ENCODE measurements at places on chromosomes 7 and 10.

DNA sequence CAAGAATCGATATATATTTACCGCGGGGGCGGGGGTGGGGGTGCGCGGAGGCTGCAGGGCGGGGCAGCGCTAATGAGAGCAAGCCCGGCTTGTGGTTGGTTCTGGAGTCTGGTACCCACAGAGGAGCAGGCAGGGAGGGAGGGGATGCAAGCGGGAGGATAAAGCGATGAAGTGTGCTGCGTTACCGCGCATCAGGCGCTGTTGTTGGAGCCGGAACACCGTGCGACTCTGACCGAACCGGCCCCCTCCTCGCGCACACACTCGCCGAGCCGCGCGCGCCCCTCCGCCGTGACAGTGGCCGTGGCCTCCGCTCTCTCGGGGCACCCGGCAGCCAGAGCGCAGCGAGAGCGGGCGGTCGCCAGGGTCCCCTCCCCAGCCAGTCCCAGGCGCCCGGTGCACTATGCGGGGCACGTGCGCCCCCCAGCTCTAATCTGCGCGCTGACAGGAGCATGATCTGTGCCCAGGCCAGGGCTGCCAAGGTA lies at the start of gene HECW1:
TSS of gene HECW1 (plus strand) at position 189 of the 482 bp plus-strand sequence. CDS start 131,259 bp downstream, outside the sequence.
- DNase-seq: no peak

GRCh38 chr10:96287392-96288105 lies 16.2 kb upstream of the BLNK start:
- DNase-seq: no peak

DNA sequence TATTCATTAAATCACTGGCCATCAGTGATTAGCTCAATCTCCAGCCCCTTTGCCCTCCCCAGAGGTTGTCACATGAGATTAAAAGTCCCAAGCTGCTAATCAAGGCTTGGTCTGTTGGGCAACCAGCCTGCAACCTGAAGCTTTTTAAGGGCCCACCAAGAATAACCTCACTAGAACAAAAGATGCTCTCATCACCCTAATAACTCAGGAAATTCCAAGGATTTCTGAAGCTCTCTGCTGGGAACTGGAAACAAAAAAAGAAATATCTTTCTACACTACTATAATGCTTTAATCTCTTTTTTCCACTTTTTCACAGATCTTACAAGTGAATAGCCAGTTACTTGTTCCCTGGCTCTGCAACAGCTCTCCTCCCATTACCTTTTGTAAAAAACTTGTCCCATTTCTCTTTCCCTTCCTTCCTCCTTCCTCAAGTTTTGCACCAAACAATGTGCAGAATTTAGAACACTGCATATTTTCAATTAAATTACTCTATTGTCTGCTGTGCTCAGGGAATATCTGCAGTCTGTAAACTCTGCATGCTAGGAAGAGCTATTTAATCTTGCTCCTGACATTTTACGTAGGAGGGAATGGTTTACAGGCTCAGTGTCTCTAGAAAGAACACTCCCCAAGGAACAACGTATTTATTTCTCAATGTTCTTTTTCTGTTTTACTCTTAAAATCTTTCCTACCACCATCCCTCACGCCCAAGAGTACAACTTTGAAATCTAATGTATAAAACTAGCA lies 169.1 kb downstream of the IMMP2L start:
- no peak for DNase-seq

GRCh38 chr10:9301554-9301953 lies 1247.1 kb downstream of the GATA3 start:
- DNase-seq: no peak

DNA sequence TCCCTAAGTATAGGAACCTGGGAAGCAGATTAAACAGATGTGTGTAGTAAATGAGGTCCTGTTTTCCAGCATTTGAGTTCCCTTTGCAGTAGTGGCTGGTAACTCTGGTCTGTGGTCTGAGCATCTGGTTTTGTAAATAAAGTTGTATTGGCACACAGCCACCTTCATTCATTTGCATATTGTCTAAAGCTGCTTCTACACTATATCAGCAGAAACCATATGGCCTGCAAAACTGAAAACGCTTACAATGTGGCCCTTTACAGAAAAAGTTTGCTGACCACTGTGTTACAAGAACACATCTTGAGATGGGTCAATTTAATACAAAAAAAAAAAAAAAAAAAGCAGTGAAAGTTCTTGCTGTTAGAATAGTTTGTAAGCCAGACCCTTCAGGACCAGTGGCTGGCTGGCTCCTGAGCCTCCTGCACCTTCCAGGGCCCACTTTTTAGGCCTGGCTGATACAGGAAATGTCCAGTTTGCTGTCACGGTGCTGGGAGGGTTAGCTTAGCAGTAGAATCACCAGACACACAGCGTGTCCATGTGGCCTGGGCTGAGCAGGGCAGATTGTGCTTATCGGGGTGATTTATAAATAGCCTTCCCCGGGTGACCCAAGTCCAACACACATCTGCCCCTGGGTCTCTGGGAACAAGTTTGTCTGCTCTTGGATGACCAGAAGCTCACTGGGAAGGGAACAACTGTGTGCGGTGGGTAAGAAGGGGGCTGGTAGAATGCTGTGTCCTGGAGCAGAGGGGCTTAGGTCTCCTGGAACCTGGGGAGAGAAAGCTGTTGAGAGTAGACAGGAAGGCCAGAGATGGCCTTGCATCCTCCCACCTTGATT lies 1.4 kb downstream of the C10orf71 start:
- DNase-seq: no peak

DNA sequence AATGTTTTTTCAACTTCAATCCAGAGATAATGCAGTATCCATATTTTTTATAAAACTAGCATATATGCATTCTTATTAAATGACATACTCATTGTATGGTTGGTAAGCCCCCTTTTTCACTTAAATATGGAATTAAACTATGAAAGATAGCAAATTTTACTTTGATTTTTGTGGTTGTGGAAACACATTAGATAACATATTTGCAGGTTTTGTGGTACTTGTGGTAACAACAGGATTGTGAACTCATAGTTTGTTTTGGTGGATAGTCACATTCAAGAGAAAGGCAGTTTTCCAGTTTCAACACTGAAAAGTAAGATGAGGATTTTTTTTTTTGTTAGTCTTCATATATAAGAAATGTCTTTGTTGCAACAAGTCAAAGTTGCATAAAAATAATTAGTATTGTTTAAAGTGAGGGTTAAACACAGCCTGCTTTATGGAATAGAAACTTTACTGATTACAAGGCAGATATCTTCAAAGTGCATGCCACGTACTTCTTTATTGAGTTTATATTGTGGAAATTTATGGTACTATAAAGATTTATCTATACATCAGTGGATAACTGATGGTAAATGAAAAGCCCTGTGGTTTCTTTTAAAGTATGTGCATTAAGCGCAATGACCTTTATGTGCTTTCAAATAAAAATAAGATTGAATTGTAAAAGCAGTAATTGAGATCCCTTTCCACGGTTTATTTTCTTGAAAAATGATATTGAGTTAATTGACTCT lies 39.7 kb upstream of the SEMA3D start:
- DNase-seq: no peak

DNA sequence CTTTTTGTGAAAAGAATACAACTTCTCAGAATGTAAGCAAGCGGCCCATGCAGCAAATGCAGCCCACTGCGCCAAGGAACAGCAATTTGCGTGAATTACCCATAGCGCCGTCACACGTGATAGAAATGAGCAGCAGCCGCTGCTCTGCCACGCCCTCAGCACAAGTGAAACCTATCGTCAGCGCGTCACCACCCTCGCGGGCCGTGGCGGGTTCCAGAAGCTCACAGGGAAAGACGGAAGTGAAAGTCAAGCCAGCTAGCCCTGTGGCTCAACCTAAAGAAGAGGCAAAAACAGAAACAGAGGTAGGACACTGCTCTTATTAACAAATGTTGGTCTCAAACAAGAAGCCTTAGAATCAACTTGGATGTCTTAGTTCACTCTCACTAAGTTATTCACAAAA lies 70.5 kb downstream of the SHH start:
- DNase-seq: no peak

GRCh38 chr7:919924-920341 lies 34.5 kb downstream of the ADAP1 start:
- no peak for DNase-seq

GRCh38 chr7:132436121-132436520 lies 140.1 kb downstream of the PLXNA4 start:
- DNase-seq: no peak

GRCh38 chr7:66769833-66770512 lies 29.4 kb downstream of the RABGEF1 start:
- no peak for DNase-seq

DNA sequence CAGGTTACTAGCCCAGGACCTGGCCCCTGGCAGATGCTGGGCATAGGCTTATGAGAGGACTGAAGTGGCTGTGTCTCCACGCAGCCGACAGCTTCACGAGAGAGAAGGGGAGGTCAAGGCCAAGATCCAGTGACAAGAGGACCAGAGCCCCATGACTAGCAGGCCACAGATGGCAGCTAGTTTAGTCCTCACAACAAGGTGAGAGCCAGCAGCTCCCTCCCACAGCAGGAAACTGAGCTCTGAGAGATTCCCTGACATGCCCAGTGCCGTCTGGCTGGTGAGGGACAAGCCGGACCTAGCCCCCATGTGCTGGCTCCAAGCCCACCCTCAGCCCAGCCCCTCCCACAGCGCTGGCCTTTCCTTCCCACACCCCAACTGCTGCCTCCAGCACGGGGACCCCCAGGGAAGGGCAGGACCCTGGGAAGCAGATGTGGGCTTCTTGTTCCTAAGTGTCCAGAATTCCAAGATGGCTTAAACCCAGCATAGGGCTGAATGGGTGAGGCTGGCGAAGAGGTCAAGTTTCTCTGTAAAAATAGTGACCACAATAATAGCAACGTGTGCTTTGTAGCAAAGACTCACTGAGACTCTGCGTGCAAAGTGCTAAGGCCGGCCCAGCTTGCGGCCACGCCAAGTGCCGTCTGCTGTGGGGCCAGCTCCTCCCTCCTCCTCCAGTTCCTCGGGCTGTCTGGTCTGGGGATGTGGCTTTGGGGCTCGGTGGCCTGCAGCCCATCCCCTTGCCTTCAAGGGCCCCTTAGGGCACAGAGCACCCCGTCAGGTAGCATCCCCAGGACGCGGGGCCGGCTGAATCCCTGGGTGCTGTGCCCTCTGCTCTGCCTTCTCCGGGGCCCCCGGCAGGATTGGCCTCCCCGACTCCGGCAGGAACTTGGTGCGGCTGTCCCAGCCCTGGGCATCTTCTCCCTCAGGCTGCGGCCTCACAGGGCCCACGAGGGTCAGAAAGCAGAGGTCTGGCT lies 7.8 kb upstream of the FAM20C start:
- DNase-seq: no peak

- no peak for DNase-seq
Measured at GRCh38 chr10:125060482-125060825, 99.9 kb downstream of the CTBP2 start.

GRCh38 chr10:98431016-98431415 lies 15.7 kb downstream of the HPS1 start:
- no peak for DNase-seq

GRCh38 chr7:139852482-139852845 lies 23.4 kb downstream of the TBXAS1 start:
- DNase-seq: no peak

GRCh38 chr7:105285118-105285874 lies 103.4 kb downstream of the SRPK2 start:
- DNase-seq: no peak

GRCh38 chr10:100997360-100998182 lies 2.0 kb upstream of the LZTS2 start:
- DNase-seq: peak; percentile 55

- DNase-seq: no peak
Measured at GRCh38 chr7:101466871-101467270, 104.2 kb downstream of the COL26A1 start.

- no peak for DNase-seq
Measured at GRCh38 chr10:91759581-91759986, 38.6 kb upstream of the TNKS2 start.

DNA sequence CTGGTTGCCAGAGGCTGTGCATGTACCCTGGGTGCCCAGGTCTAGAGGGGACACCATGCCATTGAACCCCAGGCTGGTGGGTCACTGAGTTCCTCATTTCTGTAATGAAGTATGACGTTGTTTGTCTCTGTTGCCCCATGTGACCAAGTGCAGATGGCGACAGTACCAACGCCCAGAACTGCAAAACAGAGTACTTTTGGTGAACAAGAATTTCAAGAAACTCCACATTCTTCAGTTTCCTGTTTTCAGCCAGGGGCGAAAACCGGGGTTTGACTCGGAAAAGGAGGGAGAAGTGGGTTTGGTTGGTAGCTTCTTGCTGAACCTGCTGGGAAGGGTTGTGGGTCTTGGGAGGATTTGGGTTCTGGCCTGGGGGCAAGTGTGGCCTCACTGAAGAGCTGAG lies 18.2 kb downstream of the CYP17A1 start:
- no peak for DNase-seq

- no peak for DNase-seq
Measured at GRCh38 chr10:77795426-77796055, 131.0 kb downstream of the DLG5 start.

DNA sequence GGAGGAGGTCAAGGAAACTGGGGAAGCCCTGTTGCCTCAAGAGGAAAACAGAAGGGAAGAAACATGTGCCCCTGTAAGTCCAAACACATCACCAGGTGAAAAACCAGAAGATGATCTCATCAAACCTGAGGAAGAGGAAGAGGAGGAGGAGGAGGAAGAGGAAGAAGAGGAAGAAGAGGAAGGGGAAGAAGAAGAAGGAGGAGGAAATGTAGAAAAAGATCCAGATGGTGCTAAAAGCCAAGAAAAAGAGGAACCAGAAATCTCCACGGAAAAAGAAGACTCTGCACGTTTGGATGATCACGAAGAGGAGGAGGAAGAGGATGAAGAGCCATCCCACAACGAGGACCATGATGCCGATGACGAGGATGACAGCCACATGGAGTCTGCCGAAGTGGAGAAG lies 82.7 kb upstream of the SAMD8 start:
- DNase-seq: no peak

GRCh38 chr7:84226759-84227158 lies 32.2 kb upstream of the SEMA3A start:
- DNase-seq: no peak

GRCh38 chr10:121710207-121710606 lies 112.0 kb upstream of the FGFR2 start:
- no peak for DNase-seq

DNA sequence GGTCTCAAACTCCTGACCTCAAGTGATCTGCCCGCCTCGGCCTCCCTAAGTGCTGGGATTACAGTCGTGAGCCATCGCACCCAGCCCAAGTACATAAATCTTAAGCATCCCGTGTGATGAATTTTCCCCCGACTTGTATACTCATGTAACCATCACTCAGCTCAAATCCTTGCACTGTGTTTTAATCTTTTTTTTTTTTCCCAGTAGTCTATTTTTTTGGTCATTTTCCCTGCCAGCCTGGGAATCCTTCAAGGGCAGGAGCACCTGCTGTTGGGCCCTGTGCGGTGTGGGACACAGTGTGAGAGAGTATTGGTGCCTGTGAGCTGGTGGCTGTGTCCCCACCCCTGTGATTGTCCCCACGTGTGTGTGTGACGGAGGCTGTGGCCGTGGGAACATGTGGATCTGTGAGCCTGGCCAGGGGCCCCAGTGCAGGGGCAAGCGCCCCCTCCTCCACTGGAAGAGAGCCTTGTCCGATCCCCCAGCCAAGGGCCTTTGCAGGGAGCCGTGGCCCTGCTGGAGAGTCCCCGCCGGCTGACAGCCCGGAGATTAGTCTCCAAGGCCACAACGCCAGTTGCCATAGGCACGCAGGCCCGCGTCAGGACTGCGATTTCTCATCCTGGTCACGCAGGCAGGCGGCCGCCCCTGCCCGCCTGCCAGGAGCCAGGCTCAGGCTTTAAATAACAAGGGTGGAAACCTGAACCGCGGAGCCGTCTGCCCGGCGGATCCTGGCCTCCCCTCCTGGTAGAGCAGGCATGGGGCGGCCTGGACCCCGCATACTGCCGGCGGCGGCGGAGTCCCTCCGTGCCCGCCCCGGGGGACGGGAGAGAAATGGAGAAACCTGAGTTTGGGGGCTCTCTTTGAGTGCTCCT lies 26.5 kb downstream of the GTF2IRD1 start:
- no peak for DNase-seq
